Bone marrow (tissue), 2 donors: ENCODE measurements at places on chromosomes 3 and 15.

DNA sequence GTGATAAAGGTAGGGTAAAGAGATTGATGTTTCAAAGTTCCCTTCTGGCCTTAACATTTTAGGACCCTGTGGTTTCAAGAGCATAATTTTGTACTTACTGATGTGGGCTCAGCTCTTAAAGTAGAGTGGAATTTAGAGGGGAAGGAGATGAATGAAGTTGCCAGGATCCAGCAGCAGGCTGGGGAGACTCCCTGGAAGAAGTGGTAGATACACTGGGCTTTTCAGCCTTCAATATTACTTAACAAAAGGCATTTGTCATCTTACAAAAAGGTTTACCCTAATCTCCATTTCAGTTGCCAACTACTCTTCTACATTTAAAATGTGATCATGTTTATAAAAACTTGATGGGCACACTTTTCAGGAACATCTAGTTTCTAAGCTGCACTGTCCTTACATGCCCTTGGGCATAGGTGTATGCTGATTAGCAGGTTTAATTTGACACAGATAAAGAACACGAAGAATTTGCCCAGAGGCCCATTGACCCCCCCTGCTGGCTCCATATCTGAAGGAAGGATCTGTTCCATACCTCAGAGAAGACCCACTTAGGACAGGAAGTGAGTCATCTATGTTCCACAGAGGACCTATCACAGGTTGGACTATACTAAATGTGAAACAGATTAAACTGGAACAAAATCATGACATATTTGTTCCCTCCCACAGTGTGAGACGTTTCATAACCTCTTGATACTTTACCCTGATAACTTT, 93.0 kb upstream of the LPP start:
- peak; percentile 54 for DNase-seq

DNA sequence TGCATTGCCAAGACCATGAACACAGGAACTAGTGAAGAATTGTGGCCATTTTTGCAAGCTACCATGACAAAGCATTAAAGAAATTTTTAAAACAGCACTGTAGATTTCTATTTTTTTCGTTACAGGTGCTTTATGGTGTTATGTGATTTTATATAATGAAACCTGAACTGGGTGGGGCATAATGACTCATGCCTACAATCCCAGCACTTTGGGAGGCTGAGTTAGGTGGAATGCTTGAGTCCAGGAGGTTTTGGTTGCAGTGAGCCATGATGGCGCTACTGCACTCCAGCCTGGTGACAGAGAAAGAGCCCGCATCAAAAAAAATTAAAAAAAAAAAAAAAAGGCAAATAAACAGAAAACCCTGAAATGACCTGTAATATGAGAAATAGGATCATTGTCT, 846.7 kb downstream of the EPHA3 start:
- no peak for DNase-seq

- no peak for DNase-seq
Measured at GRCh38 chr3:89260721-89261120, 153.3 kb downstream of the EPHA3 start.

DNA sequence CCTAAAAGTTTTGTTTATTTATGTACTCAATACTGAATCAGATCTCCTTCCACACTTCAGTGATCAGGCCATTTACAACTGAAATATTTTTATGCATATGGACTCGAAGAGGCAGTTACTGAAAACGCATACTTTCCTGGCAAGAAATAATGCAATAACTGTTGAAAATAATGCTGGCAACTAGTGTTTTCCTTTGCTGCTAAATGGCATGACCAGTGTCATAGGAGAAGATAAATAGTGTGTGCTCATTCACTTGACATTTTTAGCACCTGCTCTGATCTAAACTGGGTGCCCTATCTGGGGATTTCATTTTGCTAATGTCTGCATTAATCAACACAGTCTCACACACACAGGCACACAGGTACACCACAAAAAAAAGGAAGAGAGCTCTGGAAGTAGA, 695.2 kb downstream of the TUSC7 start:
- no peak for DNase-seq

- DNase-seq = no peak
Measured at GRCh38 chr3:177835917-177836316, 638.6 kb upstream of the TBL1XR1 start.

GRCh38 chr3:163159306-163159705, 1662.7 kb downstream of the OTOL1 start:
- DNase-seq = no peak

- no peak for DNase-seq
Measured at GRCh38 chr15:78831229-78832207, 20.3 kb upstream of the ADAMTS7 start.

GRCh38 chr3:98730338-98730737, 32.8 kb upstream of the ST3GAL6 start:
- peak; percentile 94 for DNase-seq

GRCh38 chr15:81595752-81596151, 221.7 kb upstream of the TMC3 start:
- no peak for DNase-seq
